Cortex of kidney (tissue), 1 donor: ENCODE measurements at places on chromosomes 7 and 10.

DNA sequence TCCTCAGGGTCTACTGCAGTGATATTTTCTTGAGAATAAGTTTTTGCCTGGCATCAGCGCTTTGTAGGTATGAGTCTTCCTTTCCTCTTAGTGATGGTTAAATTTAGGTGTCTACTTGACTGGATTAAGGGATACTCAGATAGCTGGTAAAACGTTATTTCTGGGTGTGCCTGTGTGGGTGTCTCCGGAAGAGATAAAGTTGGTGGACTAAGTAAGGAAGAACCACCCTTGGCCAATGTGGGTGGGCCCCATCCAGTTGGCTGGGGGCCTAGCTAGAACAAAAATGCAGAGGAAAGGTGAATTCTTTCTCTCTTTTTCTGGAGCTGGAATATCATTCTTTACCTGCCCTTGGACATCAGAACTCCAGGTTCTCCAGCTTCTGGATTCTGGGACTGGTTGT, 138.8 kb downstream of the ADCYAP1R1 start:
- DNase-seq = no peak

DNA sequence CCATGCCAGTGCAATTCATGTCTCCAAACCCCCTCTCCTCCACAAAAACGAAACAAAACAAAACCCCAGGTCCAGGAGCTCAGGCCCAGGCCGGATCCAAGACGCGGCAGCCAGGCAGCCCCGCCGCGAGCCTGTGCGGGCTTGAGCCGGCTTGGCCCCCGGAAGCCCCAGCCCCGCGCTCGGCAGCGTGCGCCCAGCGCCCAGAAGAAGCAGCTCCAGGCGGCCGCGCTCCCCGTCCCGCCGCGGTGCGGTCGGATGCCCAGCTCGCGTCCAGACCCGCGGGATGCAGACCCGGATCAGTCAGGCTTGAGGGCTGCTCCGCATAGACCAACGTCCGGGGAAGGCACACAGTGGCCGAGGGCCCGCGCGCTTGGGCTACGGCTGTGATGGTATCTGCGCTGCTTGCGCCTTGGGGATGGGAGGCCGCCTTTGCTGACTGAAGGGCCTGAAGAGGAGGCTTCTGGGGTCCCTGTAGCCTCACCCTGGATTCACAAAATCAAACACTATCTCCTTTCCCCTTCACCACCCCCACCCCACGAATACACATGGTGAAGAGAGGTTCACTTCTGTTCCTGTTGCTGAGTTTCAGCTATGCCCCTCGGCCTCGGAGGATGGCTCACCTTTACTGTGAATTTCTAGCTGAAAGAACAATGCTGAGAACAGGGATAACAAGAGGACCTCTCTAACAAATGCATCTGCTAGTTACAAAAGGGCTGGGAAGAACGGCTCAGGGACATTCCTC, 79.9 kb upstream of the EN2 start:
- DNase-seq = no peak

DNA sequence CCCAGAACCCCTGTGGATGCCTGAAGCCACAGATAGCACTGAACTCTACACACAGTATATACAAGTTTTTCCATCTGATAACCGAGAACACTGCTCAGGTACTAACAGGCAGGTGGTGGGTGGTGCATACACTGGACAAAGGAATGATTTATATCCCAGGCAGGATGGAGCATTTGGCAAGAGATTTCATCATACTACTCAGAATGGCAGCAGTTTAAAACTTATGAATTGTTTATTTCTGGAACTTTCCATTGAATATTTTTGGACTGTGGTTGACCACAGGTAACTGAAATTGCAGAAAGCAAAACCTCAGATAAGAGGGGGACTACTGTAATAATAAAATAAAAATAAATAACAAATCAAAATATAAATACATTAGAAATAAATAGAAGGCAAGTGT, 10.9 kb upstream of the KCNMA1 start:
- no peak for DNase-seq

DNA sequence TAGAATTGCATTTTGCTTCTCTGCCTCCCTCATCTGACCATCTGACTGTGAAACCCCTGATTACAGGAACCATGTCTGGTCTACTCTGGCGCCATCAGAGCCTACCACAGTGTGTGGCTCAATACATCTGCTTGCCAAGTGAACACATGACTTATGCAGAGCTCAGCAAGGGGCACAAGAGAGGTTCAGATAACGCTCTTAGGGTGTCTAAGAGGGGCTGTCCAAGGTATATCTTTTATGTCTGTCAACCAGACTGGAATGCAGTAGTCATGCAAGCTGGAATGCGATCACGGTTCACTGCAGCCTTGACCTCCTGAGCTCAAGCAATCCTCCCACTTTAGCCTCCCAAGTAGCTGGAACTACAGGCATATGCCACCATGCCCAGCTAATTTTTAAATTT, 10.3 kb upstream of the RRP12 start:
- DNase-seq = no peak

DNA sequence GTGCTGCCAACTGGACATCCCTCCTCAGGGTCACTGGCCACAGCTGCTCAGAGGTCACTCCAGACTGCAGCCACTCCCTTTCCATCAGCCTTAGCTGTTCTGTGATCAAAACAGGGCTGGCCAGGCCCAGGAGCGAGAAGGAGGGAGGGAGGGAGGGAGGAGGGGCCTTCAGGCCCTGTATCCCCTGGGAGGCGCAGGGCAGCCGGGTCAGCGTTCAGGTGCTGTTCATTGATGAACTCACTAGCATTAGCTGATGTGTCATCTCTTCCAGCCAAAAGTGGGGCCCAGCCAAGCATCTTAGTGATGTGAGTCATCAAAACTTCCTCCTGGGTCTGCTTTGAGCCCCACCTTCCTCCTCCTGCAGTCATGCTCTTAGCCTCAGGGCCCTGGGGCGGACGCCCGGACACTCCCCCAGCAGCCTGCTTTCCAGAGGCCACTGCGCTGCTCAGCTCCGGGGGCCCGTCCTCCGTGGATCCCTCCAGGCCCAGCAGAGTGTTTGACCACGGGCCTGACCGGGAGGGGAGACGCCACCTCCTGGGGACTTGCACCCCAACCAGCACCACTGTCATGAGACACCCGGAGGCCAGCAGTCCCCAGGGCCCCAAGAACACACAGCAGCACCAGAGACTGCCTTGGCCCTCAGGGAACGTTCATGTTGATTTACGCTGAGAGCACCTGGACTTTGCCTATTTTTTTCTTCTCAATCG, 149.2 kb downstream of the PRKAG2 start:
- DNase-seq = no peak

- no peak for DNase-seq
These were observed 55.4 kb upstream of the MSRB2 start for GRCh38 chr10:23040002-23040401.

DNA sequence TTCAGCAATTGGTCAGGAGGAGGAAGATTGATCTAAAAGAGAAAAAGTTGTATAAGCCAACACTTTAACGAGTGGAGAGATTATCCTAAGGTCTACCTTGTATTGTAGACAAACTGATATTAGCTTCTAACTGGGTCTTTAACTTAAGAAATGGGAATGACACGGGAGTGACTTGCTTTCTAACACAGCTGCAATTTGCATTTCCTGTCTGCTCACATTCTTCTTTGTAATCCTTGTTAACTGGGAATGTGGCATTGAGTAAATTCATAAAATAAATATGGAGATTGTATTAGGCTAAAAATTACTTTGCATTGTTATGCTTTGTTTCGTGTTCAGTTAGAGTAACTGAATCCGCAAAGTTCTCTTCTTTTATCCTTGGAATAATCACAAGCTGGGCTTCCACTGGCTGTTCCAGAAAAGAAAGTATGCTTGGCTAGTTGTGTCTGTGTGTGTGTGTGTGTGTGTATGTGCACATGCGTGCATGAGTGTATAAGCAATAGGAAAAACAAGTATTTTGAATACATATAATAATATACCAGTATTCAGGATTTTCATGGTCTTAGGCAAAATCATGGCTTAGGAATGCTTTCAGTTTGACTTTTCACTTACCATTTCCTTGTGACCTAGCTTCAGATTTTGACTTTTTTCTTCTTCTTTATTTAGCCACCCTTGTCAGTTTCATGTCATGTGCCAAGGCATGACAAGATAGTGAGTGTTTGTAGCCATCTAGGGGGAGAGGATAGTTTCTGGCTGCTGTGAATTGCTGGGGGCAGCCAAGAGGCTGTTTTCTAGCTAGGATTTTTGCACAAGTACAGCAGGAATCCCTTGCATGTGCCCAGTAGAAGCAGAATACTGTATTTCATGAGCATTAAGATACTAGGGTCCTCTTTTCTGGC, 54.5 kb upstream of the FZD8 start:
- DNase-seq = no peak

DNA sequence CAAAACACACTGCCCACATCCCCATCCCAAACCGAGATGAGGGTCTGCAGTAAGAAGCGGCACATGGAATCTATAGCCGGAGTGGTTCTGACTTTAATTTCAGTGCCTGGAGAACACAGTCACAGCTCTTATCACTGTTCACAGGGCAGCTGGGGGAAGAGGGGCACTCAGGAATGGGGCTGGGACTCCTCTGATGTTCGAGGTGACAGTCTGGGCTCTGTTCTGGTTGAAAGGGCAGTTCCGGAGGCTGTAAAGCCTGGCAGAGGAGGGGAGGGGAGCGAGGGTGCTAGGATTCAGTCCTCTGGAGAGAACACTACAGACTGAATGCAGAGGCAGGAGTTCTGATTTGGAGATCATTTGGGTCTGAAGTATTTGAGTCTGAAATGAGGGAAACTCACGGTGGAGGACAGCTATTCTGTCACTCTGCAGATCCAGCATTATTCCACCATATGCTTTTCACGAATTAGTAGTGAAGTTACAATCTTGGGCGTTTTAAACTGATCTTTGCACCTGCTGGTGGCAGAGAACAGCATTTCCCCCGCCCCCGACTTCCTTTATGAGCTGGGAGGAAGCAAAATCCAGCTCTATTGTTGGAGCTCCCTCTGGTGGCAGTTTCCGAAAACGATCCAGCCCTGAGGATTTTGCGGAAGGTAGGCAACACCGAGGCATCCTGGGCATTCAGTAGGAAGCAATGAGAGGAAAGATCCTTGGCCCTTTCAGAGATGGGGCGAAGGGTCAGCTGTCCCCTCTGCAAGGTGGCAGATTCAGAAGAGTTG, 22.7 kb upstream of the KCNK18 start:
- DNase-seq = no peak

- no peak for DNase-seq
These were observed 22.7 kb downstream of the SLC35G1 start for GRCh38 chr10:93916257-93917063.
